NCI-H1930 (cell line): ENCODE measurements at places on chromosomes 7 and 10.

DNA sequence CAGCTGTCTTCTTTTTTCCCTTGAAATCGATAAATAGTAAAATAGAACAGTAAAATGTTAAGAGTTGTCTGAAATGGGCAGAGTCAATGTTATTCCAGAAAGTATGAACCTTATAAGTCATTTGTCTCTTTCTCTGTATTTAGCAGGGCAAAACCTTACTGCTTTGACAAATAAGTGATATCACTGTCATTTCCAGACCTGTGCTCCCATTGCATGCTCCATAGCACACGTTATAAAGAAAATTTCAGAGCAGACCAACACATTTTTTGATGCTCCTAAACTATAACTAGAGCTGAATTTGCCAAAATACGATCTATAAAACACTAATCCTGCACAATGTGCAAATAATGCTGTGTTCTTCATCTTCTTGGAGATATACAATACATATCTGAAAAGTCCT is 1.1 kb downstream of the A1CF start:
- no peak for DNase-seq

- DNase-seq = no peak
Measured at GRCh38 chr10:109886781-109887140, 36.5 kb downstream of the XPNPEP1 start.

DNA sequence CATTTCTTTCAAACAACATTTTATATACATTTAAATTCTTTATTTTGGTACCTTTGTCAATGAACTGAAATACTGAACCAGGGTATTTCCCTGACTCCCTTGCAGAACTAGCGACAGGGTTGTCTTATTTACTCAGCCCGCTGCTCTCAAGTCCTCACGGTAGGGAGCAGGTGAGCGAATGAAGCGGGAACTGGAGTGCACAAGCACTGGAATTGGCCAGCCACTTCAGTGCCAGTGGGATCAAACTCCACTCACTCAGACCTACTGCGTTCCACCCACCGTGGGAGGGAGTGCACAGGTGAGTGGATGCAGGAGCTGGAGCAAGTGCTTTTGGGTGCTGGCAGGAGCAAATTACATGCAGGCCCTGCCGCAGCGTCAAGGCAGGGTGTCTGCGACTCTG is 28.1 kb upstream of the NEUROD6 start:
- no peak for DNase-seq

DNA sequence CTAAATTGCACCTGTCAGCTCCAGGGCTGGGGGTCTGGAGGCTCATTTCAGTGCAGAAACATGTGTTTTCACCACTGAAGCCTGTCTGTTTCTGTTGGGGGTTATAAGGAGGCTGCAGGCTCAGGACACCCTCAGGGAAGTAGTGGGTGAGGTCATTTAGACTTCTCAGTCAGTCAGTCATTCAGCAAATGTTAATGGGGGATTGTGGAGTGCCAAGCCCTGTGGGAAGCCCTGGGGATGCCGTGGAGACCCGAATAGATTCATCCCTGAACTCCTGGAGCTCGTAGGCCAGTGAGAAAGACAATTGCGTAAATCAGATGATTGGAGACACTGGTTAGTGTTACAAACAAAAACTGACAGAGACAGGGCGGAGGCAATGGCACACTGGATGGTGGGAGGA is 19.2 kb downstream of the LHPP start:
- DNase-seq = no peak

DNA sequence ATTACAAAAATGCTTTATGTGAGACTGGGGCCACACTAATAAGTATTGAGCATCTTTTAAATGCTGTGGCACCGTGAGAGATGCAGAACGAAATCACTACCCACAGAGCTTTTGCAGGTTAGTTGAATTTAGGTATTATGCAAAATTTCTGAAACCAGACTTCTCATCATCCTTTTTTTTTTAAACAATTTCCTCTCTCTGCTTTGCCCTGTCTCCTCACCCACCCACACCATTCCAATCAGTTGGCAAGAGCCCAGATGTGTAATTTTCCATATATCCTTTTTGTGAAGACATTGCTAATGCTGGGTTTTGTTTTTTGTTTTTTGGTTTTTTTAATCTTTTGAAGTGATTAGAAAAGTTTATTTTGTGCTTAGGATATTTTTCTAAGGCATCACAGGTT is 1.1 kb downstream of the YAE1 start:
- DNase-seq = no peak

DNA sequence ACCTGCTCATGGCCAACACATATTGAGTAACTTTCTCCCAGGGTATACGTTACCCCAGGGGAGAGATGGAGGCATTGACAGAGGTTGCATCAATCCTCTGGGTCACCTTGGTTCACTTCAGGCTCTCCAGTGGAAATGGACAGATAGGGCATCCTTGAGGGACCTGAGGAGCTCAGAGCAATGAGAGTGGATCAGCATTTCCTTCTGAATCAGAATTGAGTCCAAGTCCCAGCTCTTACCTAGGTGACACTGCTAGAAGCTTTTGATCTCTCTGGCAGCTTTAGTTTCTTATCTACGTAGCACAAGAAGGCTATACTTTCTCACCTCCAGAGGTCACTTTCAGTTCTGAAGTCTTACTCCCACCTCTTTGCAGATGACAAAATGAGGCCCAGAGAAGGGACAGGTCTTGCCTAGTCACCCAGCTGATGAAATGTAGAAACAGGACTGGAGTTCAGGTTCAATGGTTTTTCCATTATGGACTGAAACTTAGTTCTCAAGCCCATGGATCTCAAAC is 35.2 kb downstream of the PANK1 start:
- no peak for DNase-seq
